Activated CD4-positive, alpha-beta memory T cell treated with anti-CD3 and anti-CD28 coated beads for 36 hours (primary cell): ENCODE measurements at places on chromosomes 11 and 22.

GRCh38 chr11:42490506-42490905 lies 821.3 kb upstream of the API5 start:
- DNase-seq, result no peak

- DNase-seq, result no peak
Measured at GRCh38 chr11:20016526-20016925, 143.7 kb downstream of the DBX1 start.

DNA sequence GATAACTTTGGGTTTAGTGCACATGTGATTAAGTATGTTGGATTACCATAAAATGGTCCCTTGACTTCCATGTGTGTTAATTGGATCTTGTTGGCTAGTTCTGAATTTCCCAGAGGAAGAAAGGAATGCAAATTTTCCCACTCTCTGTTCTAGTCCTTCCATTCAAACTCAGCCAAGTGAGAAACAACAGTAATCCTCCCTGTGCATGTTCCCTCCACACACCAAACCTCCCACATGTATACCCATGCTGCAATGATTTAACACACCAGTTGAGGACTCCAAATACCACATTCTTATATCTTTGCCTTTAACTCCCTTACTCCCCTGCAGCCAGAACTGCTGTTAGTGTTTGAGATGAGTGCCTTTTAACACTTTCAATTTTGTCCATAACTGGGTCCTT lies 1158.9 kb downstream of the DLG2 start:
- DNase-seq, result no peak

GRCh38 chr11:115930886-115931547 lies 426.8 kb upstream of the CADM1 start:
- no peak for DNase-seq

GRCh38 chr22:26718905-26719304 lies 61.5 kb downstream of the MIAT start:
- DNase-seq, result no peak

DNA sequence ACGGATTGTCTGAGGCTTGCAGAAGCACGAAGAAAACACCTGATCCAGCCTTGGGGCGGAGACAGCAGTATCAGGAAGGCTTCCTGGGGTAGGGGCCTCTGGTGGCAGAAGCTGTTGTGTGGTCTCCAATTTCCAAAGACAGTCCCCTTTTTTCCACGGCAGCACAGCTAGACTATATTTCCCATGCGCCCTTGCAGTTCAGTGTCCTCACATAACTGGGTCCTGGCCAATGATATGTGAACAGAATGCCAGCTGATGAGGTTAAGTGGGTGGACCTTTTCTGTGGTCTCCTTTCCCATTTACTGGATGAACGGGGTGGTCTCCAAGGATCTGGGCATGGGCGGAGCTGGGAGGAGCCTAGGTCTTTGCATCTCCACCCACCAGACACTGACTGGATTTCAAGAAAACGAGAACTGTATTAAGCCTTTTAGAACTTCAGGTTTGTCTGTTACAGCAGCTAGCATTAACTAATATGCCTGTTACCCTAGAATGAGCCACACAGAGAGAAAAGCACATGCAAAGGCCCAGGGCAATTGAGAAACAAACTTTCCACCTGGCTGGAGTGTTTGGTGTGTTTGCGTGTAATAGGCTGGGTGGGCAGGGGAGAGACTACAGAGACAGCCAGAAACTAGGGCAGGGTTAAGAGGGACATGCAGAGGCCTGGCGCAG lies 6.2 kb downstream of the GAL3ST1 start:
- no peak for DNase-seq

GRCh38 chr11:108518581-108518980 lies 20.4 kb upstream of the POGLUT3 start:
- no peak for DNase-seq

DNA sequence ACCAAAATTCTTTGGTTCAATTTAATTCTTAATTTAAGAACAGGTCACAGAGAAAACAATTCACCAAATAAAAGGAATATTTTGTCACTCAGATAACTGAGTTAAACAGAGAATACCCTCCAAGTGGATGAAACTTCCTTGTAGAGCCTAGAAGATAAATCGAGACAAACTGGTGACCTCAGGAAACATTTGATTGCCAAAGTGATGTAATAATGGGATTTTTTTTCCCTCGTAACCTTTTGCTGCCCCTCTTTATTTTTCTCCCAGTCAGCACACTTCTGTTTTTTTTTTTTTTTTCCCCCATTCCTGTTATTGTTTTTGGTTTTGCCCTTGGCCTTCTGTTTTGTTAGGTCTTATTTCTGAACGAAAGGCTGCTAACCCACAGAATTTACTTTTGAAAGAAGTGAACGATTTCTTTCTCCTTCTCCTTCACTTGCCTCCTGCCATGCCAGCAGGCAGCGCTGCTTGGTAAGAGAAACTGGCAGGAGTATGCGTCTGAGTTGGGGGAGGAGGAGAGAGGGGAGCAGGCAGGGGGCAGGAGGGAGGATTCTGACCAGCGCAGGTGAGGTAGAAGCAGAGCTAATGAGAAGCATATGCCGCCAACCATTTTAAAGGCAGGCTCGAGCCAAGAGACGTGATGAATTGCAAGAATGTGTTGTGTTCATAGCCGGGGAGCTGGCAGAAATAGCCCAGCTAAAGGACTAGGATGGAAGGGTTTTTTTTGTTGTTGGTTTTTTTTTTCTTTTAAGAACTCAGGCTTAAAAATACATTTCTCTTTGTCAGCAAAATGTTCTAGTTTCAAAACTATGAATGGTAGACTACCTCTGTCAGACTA lies 121.9 kb upstream of the MTMR2 start:
- no peak for DNase-seq

GRCh38 chr22:47204002-47204979 lies 441.8 kb downstream of the TBC1D22A start:
- no peak for DNase-seq

- no peak for DNase-seq
Measured at GRCh38 chr11:109347304-109347703, 74.7 kb upstream of the C11orf87 start.

GRCh38 chr22:32473388-32473952 lies 1.1 kb upstream of the FBXO7 start:
- peak; percentile 55 for DNase-seq

DNA sequence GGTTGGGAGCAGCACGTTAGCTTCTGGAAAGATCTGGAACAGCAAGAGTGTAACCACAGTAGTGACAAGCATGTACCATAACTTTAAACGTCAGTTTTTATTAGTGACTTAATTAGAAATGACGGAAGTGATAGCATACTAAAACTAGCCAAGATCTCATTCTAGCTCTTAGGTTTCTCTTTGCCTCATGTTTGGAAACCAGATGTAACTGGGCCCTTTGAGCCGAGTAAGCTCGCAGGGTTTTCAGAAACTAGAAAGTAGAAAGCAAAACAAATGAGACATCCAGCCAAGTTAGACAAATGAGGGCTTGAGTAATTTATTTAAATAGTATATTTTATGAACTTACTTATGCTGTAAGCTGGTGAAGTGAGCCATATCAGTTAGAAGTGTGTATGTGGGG lies 40.2 kb upstream of the SLC5A12 start:
- no peak for DNase-seq

DNA sequence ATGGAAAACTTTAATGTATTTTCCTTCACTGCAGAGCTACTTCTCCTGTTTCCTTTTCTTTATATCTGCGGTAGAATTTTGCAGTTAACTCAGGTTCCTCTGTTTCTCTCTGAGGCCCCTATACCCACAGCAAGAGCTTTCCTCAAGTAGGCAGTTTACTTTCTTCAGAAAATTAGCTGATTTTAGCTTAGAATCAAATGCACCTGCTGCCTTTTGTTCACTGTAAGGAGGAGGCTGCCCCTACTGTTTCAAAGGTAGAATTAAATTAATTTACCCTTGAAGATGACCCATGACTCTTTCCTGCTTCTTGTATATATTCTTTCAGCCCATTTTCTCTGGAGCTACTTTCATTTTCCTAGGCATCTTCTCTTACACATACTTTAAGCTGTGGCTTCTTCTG lies 68.7 kb upstream of the GDPD4 start:
- DNase-seq, result no peak

DNA sequence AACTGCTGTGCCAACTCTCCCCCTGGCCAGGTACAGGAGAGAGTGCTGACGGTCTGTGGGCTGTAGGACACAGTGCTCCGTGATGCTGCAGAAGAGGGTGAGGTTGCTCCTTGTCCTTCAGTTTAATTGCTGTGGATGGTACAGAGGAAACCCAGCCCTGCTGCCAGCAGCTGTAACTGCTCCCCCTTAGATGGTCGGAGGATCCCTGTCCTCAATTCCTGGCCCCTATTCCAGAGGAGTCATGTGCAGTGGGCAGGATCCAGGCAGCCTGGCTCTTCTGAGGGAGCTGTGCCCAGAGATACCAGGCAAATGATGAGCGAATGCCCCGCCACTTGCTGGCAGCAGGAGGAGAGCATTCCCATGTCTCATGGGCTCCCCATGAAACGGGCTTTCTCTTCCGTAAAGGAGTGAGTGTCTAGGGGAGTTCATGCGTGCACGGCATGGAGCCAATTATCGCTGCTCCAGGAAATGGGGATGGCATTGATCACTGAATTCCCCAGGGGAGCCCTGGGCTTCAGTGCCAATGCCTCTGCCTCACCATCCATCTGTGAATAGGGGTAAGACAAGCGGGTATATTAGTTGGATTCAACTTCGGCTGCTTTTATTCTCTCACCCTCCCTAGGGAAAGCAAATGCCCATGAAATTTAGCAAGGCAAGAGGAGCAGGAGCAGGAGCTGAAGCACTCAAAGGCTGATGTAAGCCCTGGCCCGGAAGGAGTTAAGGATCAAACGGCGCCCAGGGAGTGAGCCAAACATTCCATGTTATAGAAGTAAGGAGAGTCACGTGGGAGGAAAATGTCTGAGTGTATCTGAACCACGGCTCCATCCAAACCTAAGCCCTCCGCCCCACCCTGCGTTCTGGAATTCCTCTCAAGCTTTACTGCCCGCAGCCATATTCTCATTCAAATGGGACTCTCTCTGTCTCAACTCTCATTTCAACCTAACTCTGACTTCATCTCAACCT lies 51.0 kb upstream of the CSNK2A3 start:
- DNase-seq, result no peak

DNA sequence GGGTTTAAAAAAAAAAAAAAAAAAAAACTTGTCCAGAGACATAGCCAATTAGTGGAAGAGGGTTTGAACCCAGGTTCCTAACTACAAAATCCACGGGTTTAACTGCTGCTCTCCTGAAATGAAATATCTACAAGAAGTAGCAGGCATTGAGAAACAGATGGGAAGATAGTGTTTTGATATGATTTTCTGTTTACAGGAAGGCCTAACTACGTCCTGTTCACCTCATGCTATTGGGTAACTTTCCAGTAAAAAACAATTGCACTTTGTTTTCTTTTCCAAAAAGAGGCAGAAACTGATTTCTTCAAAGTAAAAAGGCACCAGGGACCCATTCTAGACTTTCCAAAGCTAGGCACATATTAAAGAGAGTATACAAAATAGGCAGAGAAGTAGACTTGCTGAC lies 5.9 kb upstream of the C11orf91 start:
- DNase-seq, result no peak

DNA sequence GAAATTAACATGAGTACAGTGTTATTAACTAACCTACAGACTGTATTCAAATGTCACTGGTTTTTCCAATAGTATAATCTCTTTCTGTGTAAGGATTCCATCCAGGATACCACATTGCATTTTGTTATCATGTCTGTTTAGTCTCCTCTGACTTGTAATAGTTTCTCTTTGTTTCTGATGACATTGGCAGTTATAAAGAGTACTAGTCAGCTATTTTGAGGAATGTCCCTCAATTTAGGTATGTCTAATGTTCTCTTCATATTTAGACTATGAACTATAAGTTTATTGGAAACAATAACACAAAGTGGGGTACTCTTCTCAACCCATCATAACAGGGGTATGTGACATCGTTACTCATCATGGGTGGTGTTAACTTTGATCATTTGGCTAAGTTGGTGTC lies 20.3 kb upstream of the ME3 start:
- DNase-seq, result no peak

- no peak for DNase-seq
Measured at GRCh38 chr11:130465263-130465662, 16.8 kb downstream of the ADAMTS15 start.

- DNase-seq, result no peak
Measured at GRCh38 chr22:29454276-29454675, 15.9 kb downstream of the RFPL1 start.

- DNase-seq, result no peak
Measured at GRCh38 chr11:74675761-74676160, 55.5 kb downstream of the CHRDL2 start.

GRCh38 chr11:44246726-44247125 lies 63.2 kb downstream of the ALX4 start:
- no peak for DNase-seq

DNA sequence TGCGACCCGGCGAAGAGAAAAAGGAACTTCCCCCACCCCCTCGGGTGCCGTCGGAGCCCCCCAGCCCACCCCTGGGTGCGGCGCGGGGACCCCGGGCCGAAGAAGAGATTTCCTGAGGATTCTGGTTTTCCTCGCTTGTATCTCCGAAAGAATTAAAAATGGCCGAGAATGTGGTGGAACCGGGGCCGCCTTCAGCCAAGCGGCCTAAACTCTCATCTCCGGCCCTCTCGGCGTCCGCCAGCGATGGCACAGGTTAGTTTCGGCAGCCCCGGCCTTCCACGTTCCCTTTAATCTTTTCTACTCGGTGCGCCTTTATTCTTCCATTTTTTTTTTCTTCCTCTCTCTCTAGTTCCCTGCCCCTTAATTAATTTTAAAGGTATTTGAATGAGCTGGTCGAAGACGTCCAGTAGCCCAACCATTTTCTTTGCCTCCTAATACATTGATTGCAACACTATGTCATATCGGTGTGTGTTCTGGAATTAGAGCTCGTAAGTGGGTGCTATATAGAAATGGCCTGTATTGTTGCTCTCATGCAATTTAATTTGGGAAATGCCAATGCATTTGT lies 537 bp downstream of the EP300 start:
- peak; percentile 43 for DNase-seq

GRCh38 chr11:90329043-90329442 lies 106.2 kb upstream of the CHORDC1 start:
- DNase-seq, result no peak

- DNase-seq, result peak; percentile 90
Measured at GRCh38 chr11:65468874-65469333, 29.9 kb upstream of the MALAT1 start.

- no peak for DNase-seq
Measured at GRCh38 chr22:49055406-49055805, 772.3 kb downstream of the BRD1 start.

DNA sequence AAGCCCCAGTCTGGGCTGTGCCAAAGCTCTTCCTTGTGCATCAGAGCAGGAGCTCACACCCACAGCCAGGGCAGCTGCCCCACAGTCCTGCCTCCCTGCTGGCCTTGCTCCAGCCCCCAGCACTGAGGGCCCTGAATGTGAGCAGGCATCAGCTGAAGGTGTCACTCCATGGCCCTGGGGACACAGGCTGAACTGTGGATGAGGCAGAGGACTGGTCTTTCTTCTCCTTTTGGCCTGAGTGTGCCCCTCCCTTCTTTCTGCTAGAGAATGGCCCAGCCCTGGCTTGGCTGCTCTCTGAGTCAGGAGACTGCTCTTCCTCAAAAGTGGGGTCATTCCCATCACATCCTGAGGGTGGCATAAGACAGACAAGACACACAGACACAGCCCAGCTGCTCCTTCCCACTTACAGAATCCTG lies 16.2 kb downstream of the OTOG start:
- no peak for DNase-seq
